ENCODE measurements at places on chromosomes 1 and 21.

GRCh38 chr1:246517391-246517790 is 10.3 kb upstream of the SMYD3 start:
- no peaks in the 10 kb centered on the region for H3K36me3 ChIP-seq
- no peak overlapping the region for H3K27ac ChIP-seq
- H3K4me3 ChIP-seq: no peak overlapping the region

- no peak for DNase-seq
- H3K4me1 ChIP-seq: peaks cover 14% of the 10 kb centered on the region
- no peak overlapping the region for H3K27ac ChIP-seq
- no peak overlapping the region for H3K4me3 ChIP-seq
These were observed 63.7 kb downstream of the NRIP1 start for GRCh38 chr21:15001113-15001512.

DNA sequence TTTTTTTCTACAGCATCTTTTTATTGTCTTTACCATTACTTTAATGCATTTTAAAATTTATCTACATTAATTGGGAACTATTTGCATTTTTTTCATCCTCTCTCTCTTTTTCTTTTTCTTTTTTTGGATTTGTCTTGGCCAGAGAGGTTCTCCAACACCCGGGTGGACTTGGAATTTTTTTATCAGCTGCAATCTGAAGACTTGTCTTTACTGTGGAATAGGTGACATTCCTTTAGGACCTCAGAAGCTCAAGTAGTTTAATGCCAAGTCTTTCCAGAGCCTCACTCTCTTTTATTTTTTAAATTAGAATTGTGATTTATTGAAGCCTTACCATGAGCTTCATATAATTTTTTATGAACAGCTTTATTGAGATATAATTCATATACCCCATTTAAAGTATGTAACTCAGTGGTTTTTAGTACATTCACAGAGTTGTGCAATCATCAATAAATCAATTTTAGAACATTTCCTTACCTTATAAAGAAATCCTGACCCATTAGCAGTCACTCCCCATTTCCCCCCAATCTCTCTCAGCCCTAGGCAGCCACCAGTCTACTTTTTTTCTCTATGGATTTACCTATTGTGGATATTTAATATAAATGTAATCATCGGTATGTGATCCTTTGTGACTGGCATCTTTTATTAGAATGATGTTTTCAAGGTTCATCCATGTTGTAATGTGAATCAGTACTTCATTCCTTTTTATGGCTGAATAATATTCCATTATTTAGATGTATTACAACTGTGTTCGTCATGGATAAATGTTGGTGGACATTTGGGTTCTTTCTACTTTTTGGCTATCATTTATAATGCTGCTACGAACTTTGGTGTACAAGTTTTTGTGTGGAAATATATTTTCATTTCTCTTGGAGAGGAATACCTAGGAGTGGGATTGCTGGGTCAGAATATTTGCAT is 6.2 kb downstream of the TUFT1 start:
- H3K27ac ChIP-seq: peak overlapping the region; percentile 67
- no peaks in the 10 kb centered on the region for H3K27me3 ChIP-seq
- H3K36me3 ChIP-seq: no peaks in the 10 kb centered on the region
- no peak for DNase-seq
- H3K4me3 ChIP-seq: no peak overlapping the region
- H3K4me1 ChIP-seq: peaks cover 36% of the 10 kb centered on the region

DNA sequence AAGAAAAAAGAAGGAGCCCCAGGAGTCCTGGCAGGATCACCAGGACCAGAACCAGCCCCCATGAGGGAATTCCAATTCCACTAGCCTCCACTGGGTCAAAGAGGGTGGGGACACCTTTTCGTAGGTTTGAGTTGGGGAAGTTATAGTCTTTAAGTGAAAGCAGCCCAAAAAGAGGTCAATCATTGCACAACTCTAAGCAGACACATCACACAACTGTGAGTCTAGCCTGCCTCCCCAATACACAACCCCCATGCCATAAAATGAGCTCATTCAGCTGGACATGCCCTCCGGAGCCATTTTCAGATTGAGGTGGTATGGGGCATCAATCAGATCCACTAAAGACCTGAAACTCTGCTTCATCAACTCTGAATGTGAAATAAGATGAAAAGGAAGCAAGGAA is 179.9 kb downstream of the NPHP4 start:
- H3K36me3 ChIP-seq: no peaks in the 10 kb centered on the region
- H3K4me1 ChIP-seq: no peaks in the 10 kb centered on the region
- no peak overlapping the region for H3K4me3 ChIP-seq
- no peak overlapping the region for H3K27ac ChIP-seq
- H3K27me3 ChIP-seq: no peaks in the 10 kb centered on the region

DNA sequence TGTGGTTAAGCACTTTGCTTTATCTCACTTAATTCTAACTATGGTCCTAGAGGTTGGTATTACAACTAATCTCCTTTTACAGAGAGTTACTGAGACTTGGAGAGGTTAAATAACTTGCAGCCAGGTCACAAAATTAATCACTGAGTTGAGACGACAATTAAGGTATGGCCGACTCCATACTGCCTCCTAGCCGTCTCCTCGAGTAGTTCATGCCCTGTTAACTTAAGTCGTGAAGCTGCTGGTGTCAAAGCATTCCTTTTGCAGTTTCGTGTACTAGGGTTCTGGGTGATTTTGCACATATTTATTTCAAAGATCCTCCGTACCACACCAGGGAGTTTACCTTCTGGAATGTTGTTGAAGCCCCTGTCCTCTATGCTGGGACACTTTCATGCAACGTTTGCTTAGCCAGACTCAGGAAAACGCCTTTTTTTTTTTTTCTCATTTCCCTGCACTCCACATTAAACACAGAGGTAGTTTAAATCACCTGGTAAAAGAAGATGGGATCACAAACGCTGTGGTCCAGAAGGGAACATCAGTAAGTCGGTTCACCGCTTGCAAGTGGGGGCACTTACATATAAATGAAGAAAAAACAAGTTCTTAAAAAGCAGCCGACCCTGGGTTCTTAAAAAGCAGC is 570 bp upstream of the NEK7 start:
- peak overlapping the region; percentile 99 for H3K27ac ChIP-seq
- DNase-seq: peak; percentile 93
- peak overlapping the region; percentile 97 for H3K4me3 ChIP-seq
- H3K36me3 ChIP-seq: no peaks in the 10 kb centered on the region
- H3K4me1 ChIP-seq: peaks cover 17% of the 10 kb centered on the region

GRCh38 chr1:50971748-50972305 is 1.8 kb downstream of the CDKN2C start:
- DNase-seq: no peak
- H3K27ac ChIP-seq: no peak overlapping the region
- peaks cover 23% of the 10 kb centered on the region for H3K4me1 ChIP-seq
- peaks cover 6% of the 10 kb centered on the region for H3K27me3 ChIP-seq
- H3K36me3 ChIP-seq: no peaks in the 10 kb centered on the region

DNA sequence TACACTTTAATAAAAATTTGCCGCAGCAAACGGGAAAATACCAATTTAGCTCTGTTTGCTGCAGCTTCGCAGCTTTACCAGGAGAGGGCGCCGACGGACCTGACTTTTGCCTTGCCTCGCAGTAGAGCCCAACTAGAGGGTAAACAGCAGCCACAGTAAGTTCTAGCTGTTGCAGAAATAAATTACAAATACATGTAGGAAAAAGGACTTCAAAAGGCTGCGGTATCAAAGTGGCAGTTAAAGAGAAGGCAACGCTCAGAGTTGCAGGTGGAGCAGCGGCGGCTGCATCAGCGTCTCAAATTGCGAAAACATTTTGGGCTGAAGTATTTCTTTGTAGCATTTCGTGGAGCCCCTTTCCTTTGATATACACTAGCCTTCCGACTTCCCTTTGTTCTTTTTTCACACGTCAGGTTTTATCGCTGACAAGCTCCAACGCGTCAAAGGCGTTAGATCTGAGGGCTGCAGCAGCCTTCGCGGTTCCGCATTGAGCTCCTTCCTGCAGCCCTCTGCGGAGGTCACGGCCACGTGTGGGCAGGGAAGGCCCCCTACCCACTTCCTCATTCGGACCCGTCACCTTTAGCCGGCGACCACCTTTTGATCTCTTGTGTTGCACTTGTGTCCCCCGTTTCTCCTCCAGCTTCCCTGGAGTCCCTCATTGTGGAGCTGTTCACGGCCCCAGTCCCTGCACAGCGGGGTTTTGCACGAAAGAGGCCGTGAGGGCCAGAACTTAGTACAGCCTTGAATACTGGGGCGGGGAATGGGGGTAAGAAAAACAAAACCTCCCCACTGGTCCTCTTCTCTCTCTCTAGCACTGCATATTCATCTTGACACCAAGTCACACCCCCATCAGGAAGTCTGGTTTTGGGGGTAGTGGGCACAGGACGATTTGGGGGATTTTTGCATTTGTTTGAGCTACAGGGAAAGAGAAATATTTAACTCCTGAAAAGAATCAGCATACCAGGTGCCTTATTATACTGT is 72.8 kb downstream of the S1PR1 start:
- DNase-seq: peak; percentile 60
- peak overlapping the region; percentile 6 for H3K27ac ChIP-seq
- peaks cover 4% of the 10 kb centered on the region for H3K4me1 ChIP-seq
- H3K36me3 ChIP-seq: no peaks in the 10 kb centered on the region
- H3K27me3 ChIP-seq: no peaks in the 10 kb centered on the region
- peak overlapping the region; percentile 29 for H3K4me3 ChIP-seq

DNA sequence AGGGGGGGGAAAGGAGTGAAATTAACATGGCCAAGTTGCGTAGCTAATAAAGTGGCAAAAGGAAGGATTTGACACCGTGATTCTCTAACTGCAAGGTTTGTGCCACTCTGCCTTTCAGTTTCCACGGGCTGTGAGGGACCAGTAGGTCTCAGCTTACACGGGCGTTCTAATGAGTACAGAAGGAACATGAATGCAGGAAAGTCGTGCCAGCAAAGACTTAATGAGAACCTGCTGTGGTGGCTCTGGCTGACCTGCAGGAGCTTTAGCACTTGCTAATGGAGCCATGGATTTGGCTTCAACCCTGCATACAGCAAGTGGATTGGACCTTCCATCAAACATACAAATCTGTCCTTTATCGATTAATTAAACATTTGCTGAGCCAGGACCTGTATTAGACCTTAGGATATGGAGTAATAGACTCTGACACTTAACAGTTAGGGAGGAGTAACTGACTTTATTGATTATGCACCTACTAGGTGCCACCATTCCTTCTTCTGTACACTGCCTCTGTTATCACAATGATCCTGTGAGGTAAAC is 15.1 kb upstream of the PITHD1 start:
- no peak overlapping the region for H3K27ac ChIP-seq
- peaks cover 85% of the 10 kb centered on the region for H3K36me3 ChIP-seq
- peak; percentile 44 for DNase-seq
- H3K27me3 ChIP-seq: no peaks in the 10 kb centered on the region
- no peaks in the 10 kb centered on the region for H3K4me1 ChIP-seq
- H3K4me3 ChIP-seq: no peak overlapping the region

DNA sequence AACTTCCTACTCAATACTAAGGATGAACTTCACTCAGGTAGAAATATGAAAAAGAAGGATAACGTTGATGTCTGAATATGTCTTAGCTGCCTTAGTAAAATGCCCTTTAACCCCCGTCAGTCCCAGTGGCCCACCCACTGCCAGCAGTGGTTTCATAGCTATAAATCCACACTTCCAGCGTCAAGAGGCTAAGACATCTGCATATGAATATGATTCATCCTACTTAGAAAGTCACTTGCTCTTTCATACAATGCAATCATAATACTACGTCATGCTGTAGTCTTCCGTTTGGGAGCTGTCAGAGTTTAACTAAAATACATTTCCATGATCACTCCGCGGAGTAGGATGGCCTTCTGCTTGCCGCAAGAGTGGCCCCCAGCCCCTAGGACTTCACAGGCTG is 247.3 kb downstream of the SDCCAG8 start:
- no peak overlapping the region for H3K4me3 ChIP-seq
- no peaks in the 10 kb centered on the region for H3K4me1 ChIP-seq
- H3K36me3 ChIP-seq: no peaks in the 10 kb centered on the region
- H3K27ac ChIP-seq: no peak overlapping the region
- no peaks in the 10 kb centered on the region for H3K27me3 ChIP-seq

DNA sequence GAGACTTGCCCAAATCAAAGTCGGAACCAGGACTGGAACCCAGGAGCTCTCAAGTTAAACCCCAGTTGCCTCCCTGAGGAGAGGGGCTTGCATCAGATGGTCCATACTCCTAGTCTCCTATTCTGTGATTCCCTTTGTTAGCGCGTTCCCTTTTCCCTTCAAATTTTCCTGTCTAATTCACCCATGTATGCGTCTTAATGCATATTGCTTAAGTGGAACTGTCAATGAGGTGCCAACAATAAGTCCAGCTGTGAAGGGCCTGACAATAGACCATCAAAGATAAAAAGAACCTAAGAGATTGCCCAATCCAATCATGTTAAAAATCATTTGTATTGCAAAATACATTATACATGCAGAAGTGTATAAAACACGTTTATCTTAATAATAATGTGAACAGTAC is 634 bp upstream of the SPATA6 start:
- H3K27me3 ChIP-seq: no peaks in the 10 kb centered on the region
- peak overlapping the region; percentile 93 for H3K27ac ChIP-seq
- H3K4me3 ChIP-seq: peak overlapping the region; percentile 83
- no peak for DNase-seq

GRCh38 chr1:25579292-25580252 is 36.2 kb downstream of the LDLRAP1 start:
- H3K27ac ChIP-seq: no peak overlapping the region
- no peak for DNase-seq
- no peaks in the 10 kb centered on the region for H3K36me3 ChIP-seq
- H3K27me3 ChIP-seq: no peaks in the 10 kb centered on the region

- no peaks in the 10 kb centered on the region for H3K27me3 ChIP-seq
- H3K27ac ChIP-seq: peak overlapping the region; percentile 65
- no peaks in the 10 kb centered on the region for H3K36me3 ChIP-seq
- peaks cover 45% of the 10 kb centered on the region for H3K4me1 ChIP-seq
- no peak overlapping the region for H3K4me3 ChIP-seq
These were observed 65.3 kb downstream of the TENT5C start for GRCh38 chr1:117670976-117671780.

DNA sequence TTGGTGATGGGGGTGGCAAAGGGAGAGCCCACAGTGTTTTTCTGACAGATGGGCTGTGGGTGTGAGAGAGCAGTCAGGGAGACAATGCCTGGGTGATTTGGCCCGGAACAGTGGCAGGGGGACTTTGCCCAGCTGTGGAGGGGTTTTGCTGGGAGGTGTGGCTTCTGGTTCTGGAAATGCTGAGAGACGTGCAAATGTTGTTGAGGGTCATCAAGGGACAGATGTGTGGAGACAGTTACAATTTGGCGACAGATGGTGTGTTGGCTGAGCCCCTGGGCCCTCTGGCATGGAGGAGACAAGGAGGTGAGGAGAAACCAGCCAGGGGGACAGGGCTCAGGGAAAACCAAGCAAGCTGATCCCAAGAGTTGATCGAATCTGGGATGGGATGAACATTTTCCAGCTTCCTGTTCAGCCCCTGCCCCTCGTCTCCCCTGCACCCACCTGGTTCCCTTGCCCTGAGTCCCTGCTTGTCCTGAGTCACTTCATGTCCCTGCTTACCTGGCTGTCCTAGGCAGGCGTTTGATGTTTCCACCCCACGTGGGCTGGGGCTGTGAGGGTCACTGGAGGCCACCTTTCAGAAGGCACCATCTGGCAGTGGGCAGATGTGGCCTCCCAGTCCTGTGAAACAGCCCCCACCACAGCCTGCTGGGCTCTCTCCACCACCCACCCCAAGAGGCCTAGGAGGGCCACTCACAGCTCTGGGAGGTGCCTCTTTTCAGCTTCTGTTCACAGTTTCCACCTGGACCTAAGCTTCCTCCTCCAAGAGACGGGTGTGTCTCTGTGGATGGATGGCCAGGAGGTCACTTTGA is 15.8 kb upstream of the ZNF678 start:
- H3K27me3 ChIP-seq: no peaks in the 10 kb centered on the region
- no peaks in the 10 kb centered on the region for H3K36me3 ChIP-seq
- H3K27ac ChIP-seq: no peak overlapping the region

- H3K27me3 ChIP-seq: no peaks in the 10 kb centered on the region
- no peaks in the 10 kb centered on the region for H3K36me3 ChIP-seq
- no peak overlapping the region for H3K27ac ChIP-seq
- no peaks in the 10 kb centered on the region for H3K4me1 ChIP-seq
- DNase-seq: no peak
These were observed 89.4 kb downstream of the SEC16B start for GRCh38 chr1:177880339-177880891.
